ENCODE measurements at places on chromosomes 5 and 9. TPM values are rescaled to one million over a fixed set of nuclear protein-coding genes. Genes with fewer than 3 reads are reported as not detected.

CMYA5 gene
- polyA plus RNA-seq, result 0.42 TPM

DNA sequence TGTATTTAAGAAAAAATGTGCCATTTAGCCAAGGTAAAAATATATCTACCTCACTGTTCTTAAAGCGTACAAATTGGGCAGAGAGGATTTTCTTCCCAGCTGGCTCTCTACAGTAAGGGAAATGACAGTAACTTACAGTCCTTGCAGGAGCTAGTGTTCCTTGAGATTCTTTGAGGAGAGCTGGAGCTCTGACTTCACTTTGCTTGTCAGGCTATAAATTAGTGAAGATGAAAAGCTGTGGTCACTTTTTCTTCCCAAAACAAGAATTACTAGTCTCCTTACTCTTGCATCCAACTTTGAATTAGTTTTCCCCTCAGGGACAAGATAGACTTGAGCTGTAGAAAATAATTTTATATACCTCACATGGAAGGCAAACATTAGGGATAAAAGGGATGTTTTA lies 129.9 kb downstream of the ZSWIM6 start:
- no peak for DNase-seq
- H3K4me3 ChIP-seq, result no peak overlapping the region
- H3K27ac ChIP-seq, result no peak overlapping the region
- no peaks in the 10 kb centered on the region for H3K27me3 ChIP-seq

- DNase-seq, result peak; percentile 33
- no peaks in the 10 kb centered on the region for H3K27me3 ChIP-seq
- no peak overlapping the region for H3K4me3 ChIP-seq
- no peak overlapping the region for H3K27ac ChIP-seq
- H3K36me3 ChIP-seq, result no peaks in the 10 kb centered on the region
- no peaks in the 10 kb centered on the region for H3K4me1 ChIP-seq
These were observed 99.4 kb downstream of the INSL6 start for GRCh38 chr9:5085993-5086392.

- H3K4me1 ChIP-seq, result no peaks in the 10 kb centered on the region
- H3K27me3 ChIP-seq, result no peaks in the 10 kb centered on the region
- H3K27ac ChIP-seq, result no peak overlapping the region
These were observed 136.4 kb downstream of the KDM4C start for GRCh38 chr9:6894135-6894534.

LCN9 gene
- not detected for polyA plus RNA-seq

GRCh38 chr9:87601176-87601575 lies 103.5 kb downstream of the DAPK1 start:
- H3K27ac ChIP-seq, result peak overlapping the region; percentile 72
- no peaks in the 10 kb centered on the region for H3K36me3 ChIP-seq
- H3K4me1 ChIP-seq, result peaks cover 21% of the 10 kb centered on the region

DNA sequence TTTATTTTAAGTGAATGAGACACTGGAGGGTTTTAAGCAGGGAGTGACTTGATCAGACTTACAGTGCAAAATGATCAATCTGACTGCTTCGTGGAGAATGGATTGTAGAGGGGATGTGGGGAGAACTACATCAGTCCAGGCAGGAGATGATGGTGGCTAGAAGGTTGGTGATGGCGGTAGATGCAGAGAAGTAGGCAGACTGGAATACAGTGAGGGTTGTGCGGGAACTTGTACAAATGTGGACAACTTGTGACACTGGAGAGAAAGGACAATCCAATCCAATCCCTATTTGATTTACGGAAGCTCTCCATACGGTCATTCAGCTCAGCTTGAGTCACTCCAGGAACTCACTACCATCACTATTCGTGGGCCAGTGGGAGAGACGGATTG lies 593 bp downstream of the TIGD6 start:
- peak overlapping the region; percentile 97 for H3K27ac ChIP-seq
- peaks cover 6% of the 10 kb centered on the region for H3K36me3 ChIP-seq
- no peak for DNase-seq
- peak overlapping the region; percentile 96 for H3K4me3 ChIP-seq

GRCh38 chr5:174418809-174419539 lies 305.4 kb upstream of the MSX2 start:
- H3K4me3 ChIP-seq, result peak overlapping the region; percentile 52
- peaks cover 3% of the 10 kb centered on the region for H3K27me3 ChIP-seq
- H3K36me3 ChIP-seq, result no peaks in the 10 kb centered on the region
- no peak overlapping the region for H3K27ac ChIP-seq

PCDHGA10 gene
- 2.1 TPM for polyA plus RNA-seq

STK32A gene
- polyA plus RNA-seq, result 1.4 TPM

DNA sequence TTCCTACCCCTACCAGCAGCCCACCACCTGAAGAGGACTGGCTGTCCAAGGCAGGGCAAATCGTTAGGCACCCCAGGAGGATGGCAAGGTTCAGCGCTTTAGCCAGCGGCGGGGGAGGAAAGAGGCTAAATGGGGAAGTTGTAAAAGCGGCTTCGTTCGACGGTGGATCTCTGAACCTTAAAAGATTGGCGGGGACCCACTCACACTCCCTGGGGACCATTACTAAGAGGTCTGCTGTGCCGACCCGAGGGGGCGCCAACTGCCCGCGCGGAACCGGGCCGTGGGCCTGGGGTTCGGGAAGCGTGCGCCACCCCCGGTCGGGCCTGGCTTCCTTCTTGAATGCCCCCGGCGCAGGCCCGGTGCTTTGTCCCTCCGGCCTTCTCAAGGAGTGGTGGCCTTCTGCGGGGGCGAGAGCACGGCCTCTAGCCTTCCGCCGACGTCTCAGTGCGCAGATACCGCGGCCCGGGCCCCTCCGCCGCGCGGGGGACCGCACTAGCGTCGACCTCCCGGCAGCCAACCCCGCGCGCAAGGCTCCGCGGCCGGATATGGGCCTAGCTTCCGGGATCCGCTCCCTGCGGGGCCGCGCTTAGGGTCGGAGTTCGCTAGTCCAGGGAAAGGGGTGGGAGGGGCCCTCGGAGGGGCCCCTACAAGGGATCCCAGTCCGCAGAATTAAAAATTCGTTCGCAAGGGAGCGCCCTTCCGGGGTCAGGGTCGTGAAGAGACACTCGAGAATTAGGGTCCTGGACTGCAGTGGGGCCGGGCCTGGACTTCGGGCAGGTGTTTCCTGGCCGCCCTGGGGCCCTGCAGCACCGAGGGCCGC lies 10.5 kb downstream of the NR2F1-AS1 start:
- peak overlapping the region; percentile 63 for H3K4me3 ChIP-seq
- DNase-seq, result peak; percentile 78
- H3K27ac ChIP-seq, result no peak overlapping the region
- H3K27me3 ChIP-seq, result peaks cover 91% of the 10 kb centered on the region
- no peaks in the 10 kb centered on the region for H3K36me3 ChIP-seq
- peaks cover 54% of the 10 kb centered on the region for H3K4me1 ChIP-seq

LPAR1 gene
- polyA plus RNA-seq, result 1.0 TPM

AMACR gene
- 6.7 TPM for polyA plus RNA-seq

- no peak overlapping the region for H3K27ac ChIP-seq
- no peak overlapping the region for H3K4me3 ChIP-seq
- no peaks in the 10 kb centered on the region for H3K36me3 ChIP-seq
- peak; percentile 72 for DNase-seq
- no peaks in the 10 kb centered on the region for H3K4me1 ChIP-seq
These were observed 299.4 kb upstream of the RASA1 start for GRCh38 chr5:86968301-86968753.

GRCh38 chr5:90645024-90645610 lies 86.5 kb downstream of the ADGRV1 start:
- peak overlapping the region; percentile 4 for H3K27ac ChIP-seq
- H3K4me3 ChIP-seq, result no peak overlapping the region
- no peaks in the 10 kb centered on the region for H3K27me3 ChIP-seq
- peaks cover 15% of the 10 kb centered on the region for H3K36me3 ChIP-seq
- H3K4me1 ChIP-seq, result peaks cover 20% of the 10 kb centered on the region

SLC27A6 gene
- polyA plus RNA-seq, result 2.0 TPM

ST8SIA4 gene
- 0.35 TPM for polyA plus RNA-seq

DNA sequence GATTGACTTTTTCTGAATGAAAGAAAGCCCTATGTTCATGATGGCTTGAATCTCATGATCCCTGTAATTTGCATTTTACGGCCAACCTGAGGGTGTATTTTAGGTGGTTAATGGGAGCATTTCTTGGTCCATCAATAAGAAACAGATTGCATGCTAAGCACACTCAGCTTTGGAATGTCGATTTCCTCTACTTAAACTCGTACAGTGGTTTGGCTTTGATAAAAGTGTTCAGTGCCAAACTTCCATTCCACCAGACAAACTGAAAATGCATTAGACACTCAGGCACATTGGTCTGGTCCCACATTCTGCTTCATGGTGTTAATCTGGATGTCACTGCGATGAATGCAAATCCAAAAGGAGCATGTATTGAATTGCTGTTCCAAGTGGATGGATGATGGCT lies 77.0 kb downstream of the VCAN start:
- no peak for DNase-seq
- H3K4me1 ChIP-seq, result no peaks in the 10 kb centered on the region
- no peak overlapping the region for H3K4me3 ChIP-seq
- no peaks in the 10 kb centered on the region for H3K27me3 ChIP-seq
- peaks cover 56% of the 10 kb centered on the region for H3K36me3 ChIP-seq

DNA sequence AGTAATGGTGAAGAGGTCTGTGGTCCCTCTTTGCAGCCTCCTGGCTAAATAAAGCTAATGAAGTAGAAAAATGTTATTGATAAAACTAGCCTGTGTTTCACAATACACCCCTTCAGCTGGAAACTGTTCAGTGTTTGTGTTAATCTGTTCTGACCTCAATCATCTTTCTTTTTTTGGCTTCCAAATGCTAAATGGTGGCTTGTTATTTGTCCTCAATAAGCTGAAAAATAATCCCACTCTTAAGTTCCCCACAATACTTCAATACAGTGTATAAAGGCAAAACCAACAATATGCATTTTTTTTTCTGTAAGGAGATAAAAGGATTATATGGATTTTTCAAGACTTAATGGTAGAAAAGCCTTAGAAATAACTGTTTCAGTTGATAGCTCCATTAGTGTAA lies 560.5 kb downstream of the TUSC1 start:
- no peaks in the 10 kb centered on the region for H3K27me3 ChIP-seq
- no peak for DNase-seq
- no peaks in the 10 kb centered on the region for H3K36me3 ChIP-seq
- H3K27ac ChIP-seq, result no peak overlapping the region
- H3K4me1 ChIP-seq, result no peaks in the 10 kb centered on the region

PTGR1 gene
- polyA plus RNA-seq, result 15.3 TPM

- no peak overlapping the region for H3K27ac ChIP-seq
- no peak overlapping the region for H3K4me3 ChIP-seq
- peaks cover 86% of the 10 kb centered on the region for H3K4me1 ChIP-seq
- DNase-seq, result no peak
These were observed 5.3 kb downstream of the NR2F1-AS1 start for GRCh38 chr5:93575461-93576414.

- H3K27ac ChIP-seq, result no peak overlapping the region
- H3K4me3 ChIP-seq, result no peak overlapping the region
These were observed 15.0 kb downstream of the ANKRD33B start for GRCh38 chr5:10578869-10579268.

DNA sequence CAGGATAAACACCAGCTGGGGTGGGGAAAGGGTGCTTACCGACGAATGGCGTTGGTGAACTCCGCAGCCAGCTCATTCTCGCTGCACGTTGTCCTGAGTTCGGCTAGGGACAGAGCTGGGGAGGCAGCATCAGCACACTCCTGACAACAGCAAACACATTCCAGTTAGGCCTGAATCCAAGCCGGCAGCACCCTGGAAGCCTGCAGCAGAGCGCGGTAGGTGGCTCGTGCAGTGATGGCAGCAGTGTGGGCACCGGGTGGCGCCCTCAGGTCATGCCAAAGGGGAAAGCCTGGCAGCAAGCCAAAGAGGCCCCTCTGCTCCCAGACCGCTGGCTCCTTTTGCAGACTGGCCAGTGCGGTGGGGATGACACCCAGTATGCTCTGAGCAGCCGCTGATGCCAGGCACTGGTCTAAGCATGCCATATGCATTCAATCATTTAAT lies 66.9 kb downstream of the DCP2 start:
- H3K27ac ChIP-seq, result no peak overlapping the region
- H3K4me1 ChIP-seq, result no peaks in the 10 kb centered on the region
- H3K27me3 ChIP-seq, result no peaks in the 10 kb centered on the region
- H3K4me3 ChIP-seq, result no peak overlapping the region
- peak; percentile 75 for DNase-seq
- no peaks in the 10 kb centered on the region for H3K36me3 ChIP-seq

GRCh38 chr5:90530736-90531487 lies 1.5 kb upstream of the LYSMD3 start:
- H3K4me1 ChIP-seq, result peaks cover 25% of the 10 kb centered on the region
- no peak for DNase-seq
- no peaks in the 10 kb centered on the region for H3K27me3 ChIP-seq
- peak overlapping the region; percentile 90 for H3K27ac ChIP-seq

- no peak overlapping the region for H3K27ac ChIP-seq
- H3K27me3 ChIP-seq, result no peaks in the 10 kb centered on the region
- no peaks in the 10 kb centered on the region for H3K36me3 ChIP-seq
- no peaks in the 10 kb centered on the region for H3K4me1 ChIP-seq
These were observed 101.2 kb downstream of the HMHB1 start for GRCh38 chr5:143913008-143913752.

DNA sequence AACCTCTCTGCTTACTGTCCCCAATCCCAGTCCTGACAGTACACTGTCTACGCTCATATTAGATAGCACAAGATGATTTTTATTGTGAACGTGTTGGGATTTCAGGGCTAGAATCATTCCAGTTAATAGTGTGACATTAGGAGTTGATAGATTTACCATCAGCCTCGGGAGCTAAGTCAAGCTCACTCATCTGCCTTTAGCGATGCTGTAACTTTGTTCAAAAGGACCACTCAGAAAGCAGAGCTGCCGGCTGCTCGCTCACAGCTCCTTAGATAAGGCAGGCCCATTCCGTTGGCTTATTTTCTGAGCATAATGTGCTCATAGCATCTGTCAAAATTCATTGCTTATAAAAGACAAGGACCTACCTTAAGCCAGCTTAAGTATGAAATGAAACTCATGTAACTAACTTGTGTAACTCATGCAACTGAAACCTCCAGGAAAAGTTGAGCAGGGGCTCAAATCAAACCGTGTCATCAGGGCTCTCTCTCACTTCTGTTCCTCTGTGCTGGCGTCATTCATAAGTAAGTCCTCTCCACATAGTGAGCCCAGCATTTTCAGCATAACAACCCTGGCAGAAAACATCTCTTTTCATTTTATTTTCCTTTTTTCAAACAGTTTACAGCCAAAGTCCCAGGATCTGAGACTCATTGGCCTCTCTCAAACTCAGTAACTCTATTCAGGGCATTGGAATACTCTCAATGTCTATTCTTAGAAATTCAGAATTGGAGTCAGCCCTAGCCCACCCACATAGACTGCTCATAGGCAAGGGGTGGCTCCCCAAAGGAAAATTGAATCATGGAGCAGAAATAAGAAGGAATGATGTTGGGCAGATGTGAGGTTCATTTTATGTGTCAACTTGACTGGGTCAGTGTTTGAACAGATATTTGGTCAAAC lies 208.8 kb downstream of the MAN2A1 start:
- H3K36me3 ChIP-seq, result no peaks in the 10 kb centered on the region
- no peaks in the 10 kb centered on the region for H3K4me1 ChIP-seq
- no peak for DNase-seq
- H3K27ac ChIP-seq, result no peak overlapping the region
- no peaks in the 10 kb centered on the region for H3K27me3 ChIP-seq

GRCh38 chr5:107464876-107465275 lies 205.9 kb downstream of the EFNA5 start:
- no peaks in the 10 kb centered on the region for H3K36me3 ChIP-seq
- no peaks in the 10 kb centered on the region for H3K27me3 ChIP-seq
- H3K4me3 ChIP-seq, result no peak overlapping the region
- H3K4me1 ChIP-seq, result peaks cover 69% of the 10 kb centered on the region
- DNase-seq, result no peak

Data from GM23338 (cell line).